Metanephros (tissue), 2 donors: ENCODE measurements at places on chromosomes 16 and 17. TPM values are rescaled to one million over a fixed set of nuclear protein-coding genes. Genes with fewer than 3 reads are reported as not detected.

PLA2G10 gene
- total RNA-seq = not detected

KCTD19 gene
- total RNA-seq = 0.47 TPM

HEATR3 gene
- total RNA-seq = 25.6 TPM

KCNJ16 gene
- 124 TPM for total RNA-seq

GALR2 gene
- total RNA-seq = 0.12 TPM

XYLT1 gene
- total RNA-seq = 17.7 TPM

DPEP1 gene
- 42.4 TPM for total RNA-seq
